Glomerular endothelial cell (primary cell): ENCODE measurements at places on chromosomes 12 and 14.

DNA sequence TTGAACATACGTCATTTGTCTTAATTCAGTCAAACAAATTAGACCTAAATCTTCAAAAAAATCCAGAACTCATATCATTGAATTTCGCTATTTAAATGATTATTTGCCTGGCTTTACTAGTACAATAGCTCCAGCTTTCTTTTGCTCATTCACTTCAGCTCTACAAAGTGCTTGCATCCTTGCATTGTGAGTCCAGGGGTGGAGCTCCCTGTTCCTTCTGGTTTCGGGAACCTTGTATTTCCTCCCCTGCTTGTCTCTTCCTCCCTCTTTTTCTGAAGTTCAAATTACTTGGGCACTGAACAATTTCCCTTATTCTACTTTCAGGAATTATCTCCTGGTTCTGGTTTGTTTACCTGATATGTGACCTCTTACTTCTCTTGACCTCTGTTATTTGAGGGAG, 58.1 kb upstream of the KITLG start:
- no peak for DNase-seq

- no peak for DNase-seq
Observed at GRCh38 chr14:51039252-51039651, 55.7 kb downstream of the TRIM9 start.

DNA sequence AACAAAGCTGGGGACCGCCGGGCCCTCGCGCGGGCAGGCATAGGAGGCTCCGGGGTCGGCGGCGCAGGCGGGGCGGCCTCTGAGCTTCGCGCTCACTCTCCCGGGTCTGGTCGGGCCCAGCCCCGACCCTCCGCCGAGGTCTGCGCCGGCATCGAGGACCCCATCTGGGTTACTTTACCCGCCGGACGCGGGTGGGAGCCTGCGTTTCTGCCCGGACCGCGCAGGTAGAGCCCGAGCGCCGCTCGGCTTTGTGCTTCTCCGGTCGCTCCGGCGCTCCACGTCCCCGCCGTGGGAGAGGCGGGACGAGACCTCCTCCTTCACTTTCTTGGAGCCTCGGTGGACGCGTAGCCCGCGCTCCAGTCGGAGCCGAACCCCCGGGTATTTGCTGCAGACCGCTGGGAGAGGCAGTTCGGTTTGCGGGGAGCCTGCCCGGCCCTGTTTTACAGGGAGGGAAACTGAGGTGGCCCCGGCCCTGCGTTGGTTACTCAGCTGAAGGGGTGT, 63.2 kb downstream of the FBXL14 start:
- DNase-seq = no peak

- no peak for DNase-seq
Observed at GRCh38 chr12:116547955-116548501, 11.2 kb upstream of the MAP1LC3B2 start.
